ENCODE measurements at places on chromosomes 12 and 14. TPM values are rescaled to one million over a fixed set of nuclear protein-coding genes. Genes with fewer than 3 reads are reported as not detected.
A peak's percentile ranks its signal among the peaks of the same experiment; 100 is the strongest.

DNA sequence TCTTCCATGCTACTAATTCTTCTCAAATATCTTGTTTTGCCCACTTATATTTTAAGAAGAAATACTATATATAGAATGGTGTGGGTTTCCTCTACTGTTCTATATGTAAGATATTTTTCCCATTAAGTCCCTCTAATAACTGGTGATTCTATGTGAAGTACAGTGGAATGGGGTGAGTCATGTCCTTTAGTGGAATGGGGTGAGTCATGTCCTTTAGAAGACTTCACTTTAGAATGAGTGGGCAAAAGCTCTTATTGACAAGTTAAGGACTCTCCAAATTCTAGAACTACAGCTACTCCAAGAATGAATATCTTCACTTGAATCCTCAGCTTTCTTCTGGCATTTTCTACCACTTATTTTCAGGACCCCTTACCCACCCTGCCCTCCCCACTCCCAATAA is 349.9 kb downstream of the ETNK1 start:
- DNase-seq, result no peak
- H3K4me1 ChIP-seq, result no peaks in the 10 kb centered on the region
- H3K27ac ChIP-seq, result no peak overlapping the region
- H3K36me3 ChIP-seq, result no peaks in the 10 kb centered on the region

- H3K36me3 ChIP-seq, result no peaks in the 10 kb centered on the region
- H3K4me1 ChIP-seq, result peaks cover 15% of the 10 kb centered on the region
- no peak overlapping the region for H3K4me3 ChIP-seq
- no peak overlapping the region for H3K27ac ChIP-seq
- DNase-seq, result no peak
These were observed 22.5 kb upstream of the HIF1A start for GRCh38 chr14:61672796-61673195.

- DNase-seq, result no peak
- no peaks in the 10 kb centered on the region for H3K27me3 ChIP-seq
- no peaks in the 10 kb centered on the region for H3K36me3 ChIP-seq
- H3K27ac ChIP-seq, result no peak overlapping the region
- no peak overlapping the region for H3K4me3 ChIP-seq
- H3K4me1 ChIP-seq, result no peaks in the 10 kb centered on the region
These were observed 136.3 kb downstream of the HELB start for GRCh38 chr12:66438601-66439000.

Gene RNASE2
- not detected for total RNA-seq

Gene IAPP
- total RNA-seq, result not detected

GRCh38 chr14:88322504-88323085 is 474 bp downstream of the KCNK10 start:
- no peak for DNase-seq
- peaks cover 8% of the 10 kb centered on the region for H3K4me1 ChIP-seq
- peak overlapping the region; percentile 5 for H3K4me3 ChIP-seq
- H3K27ac ChIP-seq, result no peak overlapping the region
- peaks cover 44% of the 10 kb centered on the region for H3K27me3 ChIP-seq

- H3K4me1 ChIP-seq, result no peaks in the 10 kb centered on the region
- no peak for DNase-seq
- H3K36me3 ChIP-seq, result no peaks in the 10 kb centered on the region
- H3K27me3 ChIP-seq, result peaks cover 8% of the 10 kb centered on the region
- no peak overlapping the region for H3K27ac ChIP-seq
These were observed 69.8 kb downstream of the RERG start for GRCh38 chr12:15151161-15152091.

DNA sequence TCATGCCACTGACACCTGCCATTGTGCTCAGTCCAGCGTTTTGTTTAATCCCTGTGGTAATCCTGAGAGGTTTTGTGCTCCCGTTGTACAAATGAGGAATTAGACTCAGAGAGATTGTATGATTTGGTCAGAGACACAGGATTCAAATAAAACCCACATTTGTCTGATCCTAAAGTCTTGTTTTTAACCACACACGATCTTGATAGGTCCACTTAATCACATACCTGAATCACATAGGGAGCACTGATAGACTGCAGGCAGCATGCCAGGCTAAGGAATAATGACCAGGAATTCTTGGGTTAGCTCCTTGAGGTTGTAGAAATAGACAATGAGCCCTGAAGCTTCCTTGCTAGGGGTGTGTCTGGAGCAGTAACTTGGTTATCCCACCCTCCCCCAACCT is 202.6 kb upstream of the RGS6 start:
- no peaks in the 10 kb centered on the region for H3K27me3 ChIP-seq
- peaks cover 33% of the 10 kb centered on the region for H3K36me3 ChIP-seq
- no peak for DNase-seq
- H3K4me3 ChIP-seq, result no peak overlapping the region
- H3K4me1 ChIP-seq, result peaks cover 3% of the 10 kb centered on the region

Gene DEPDC4
- total RNA-seq, result 3.5 TPM

Gene ACRBP
- 0.63 TPM for total RNA-seq

Gene WNT5B
- total RNA-seq, result not detected

Gene TAC3
- not detected for total RNA-seq

DNA sequence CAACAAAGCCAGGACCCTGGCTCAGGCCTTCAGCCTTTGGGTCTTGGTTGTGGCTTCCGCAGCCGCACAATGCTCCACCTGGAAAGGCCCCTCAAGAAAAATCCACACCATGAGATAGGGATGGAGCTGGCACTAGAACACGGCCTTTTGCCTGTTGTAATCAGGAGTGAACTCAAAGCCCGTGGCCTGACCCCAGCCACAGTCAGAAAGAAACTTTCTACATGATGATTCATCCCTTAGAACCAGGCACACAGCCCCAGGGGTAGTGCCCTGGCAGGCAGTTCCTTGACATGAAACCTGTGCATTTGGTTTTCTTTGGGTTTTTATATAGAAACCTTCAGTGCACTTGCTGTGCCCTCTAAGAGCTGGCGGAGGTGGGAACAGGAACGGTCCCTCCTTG is 5.1 kb downstream of the CLMN start:
- peaks cover 18% of the 10 kb centered on the region for H3K4me1 ChIP-seq
- H3K36me3 ChIP-seq, result no peaks in the 10 kb centered on the region
- H3K4me3 ChIP-seq, result no peak overlapping the region

- no peak overlapping the region for H3K4me3 ChIP-seq
- no peak overlapping the region for H3K27ac ChIP-seq
- no peaks in the 10 kb centered on the region for H3K27me3 ChIP-seq
- H3K4me1 ChIP-seq, result peaks cover 15% of the 10 kb centered on the region
- DNase-seq, result no peak
These were observed 141.9 kb downstream of the ANO6 start for GRCh38 chr12:45357539-45358417.

DNA sequence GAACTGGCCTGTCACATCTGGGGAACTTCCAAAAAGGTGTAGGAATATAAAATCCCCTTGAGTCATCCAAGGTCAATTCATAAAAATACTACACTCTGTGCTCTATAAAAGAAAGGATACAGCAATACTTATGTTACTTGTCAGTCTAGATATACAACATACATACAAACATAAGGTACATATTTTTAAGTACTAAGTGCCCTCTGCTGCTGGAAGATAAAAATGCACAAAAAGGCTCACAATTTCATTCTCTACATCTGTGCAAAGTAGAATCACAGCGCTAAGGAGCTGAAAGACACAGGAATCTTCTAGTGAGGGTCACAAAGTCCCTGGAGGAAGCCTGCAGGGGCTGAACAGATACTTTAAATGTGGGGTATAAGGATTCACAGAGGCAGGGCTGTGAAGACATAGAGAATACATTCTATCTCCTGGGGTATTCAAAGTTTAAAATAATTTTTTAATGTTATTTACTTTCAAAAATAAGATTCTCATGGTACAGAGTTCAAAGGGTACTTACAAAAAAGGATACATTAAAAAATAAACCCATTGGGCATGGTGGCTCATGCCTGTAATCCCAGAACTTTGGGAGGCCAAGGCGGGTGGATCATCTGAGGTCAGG is 10.2 kb upstream of the GOLGA5 start:
- H3K27ac ChIP-seq, result no peak overlapping the region
- DNase-seq, result no peak
- no peaks in the 10 kb centered on the region for H3K36me3 ChIP-seq

- peaks cover 53% of the 10 kb centered on the region for H3K36me3 ChIP-seq
- peak overlapping the region; percentile 100 for H3K27ac ChIP-seq
- H3K27me3 ChIP-seq, result no peaks in the 10 kb centered on the region
- DNase-seq, result no peak
These were observed 1.1 kb upstream of the RPL41 start for GRCh38 chr12:56115329-56115728.

DNA sequence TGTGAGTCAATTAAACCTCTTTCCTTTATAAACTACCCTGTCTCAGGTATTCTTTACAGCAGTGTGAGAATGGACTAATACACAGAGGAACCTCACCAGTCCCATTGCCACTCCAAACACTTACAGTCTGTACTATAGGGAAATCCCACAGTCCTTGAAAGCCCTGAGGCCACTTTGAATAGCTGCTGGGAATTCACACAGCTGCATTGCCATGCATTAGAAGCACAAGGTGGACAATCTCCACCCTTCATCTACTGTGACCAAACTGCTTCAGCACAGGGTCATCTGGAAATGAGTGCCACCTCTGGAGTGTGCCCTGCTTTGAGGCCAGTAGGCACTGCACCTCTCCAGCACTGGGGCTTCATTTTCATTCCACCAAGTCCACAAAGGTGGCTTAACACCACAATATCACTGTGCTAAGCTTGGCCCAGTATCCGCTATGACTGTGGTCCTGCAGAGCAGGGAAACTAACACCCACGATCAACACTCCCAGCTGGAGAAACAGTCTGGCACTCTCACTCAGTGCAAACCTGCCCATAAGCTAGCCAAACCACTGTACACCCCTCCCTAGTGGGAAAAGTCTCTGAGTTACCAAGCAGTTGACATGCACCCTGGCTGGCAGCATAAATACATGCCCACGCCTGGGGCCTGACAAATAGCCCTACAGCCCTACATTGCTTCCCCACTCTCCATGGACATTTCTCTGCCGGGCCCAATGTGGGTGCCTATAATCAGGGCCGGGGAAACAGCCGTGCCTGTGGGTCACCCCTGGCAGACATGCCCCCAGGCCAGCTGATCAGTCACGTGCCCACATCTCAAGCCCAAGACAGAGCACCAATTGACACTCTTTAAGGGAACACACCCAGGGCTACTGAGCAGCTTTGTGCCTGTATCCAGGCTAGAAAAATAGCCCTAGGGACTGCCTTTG is 294.3 kb upstream of the MGAT4C start:
- no peaks in the 10 kb centered on the region for H3K4me1 ChIP-seq
- no peak for DNase-seq
- no peak overlapping the region for H3K27ac ChIP-seq
- no peaks in the 10 kb centered on the region for H3K36me3 ChIP-seq

DNA sequence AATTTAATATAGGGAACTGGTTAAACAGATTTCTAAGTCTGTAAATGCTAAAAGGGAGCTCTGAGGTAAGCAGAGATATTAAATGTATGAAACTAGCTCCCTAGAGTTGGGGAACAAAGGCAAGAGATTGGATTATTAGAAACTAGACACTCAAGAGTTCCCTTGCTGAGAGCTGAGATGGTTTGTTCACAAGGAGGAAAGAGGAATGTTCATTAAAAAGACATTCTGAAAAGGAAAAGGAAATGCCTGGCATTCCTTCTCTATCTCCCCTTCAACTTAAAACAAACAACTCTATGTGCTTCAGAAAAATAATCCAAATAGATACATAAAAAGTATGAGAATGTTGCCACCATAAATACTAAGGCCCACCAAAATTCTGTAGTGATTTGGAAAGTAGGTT is 73.7 kb downstream of the GALNT4 start:
- no peak for DNase-seq
- no peak overlapping the region for H3K4me3 ChIP-seq
- no peak overlapping the region for H3K27ac ChIP-seq
- peaks cover 5% of the 10 kb centered on the region for H3K4me1 ChIP-seq
- H3K27me3 ChIP-seq, result no peaks in the 10 kb centered on the region

Gene PGF
- not detected for total RNA-seq

Gene BHLHE41
- not detected for total RNA-seq

GRCh38 chr14:94050231-94050880 is 24.2 kb downstream of the OTUB2 start:
- DNase-seq, result peak; percentile 4
- H3K27ac ChIP-seq, result peak overlapping the region; percentile 43
- peaks cover 58% of the 10 kb centered on the region for H3K36me3 ChIP-seq
- peaks cover 17% of the 10 kb centered on the region for H3K4me1 ChIP-seq
- no peaks in the 10 kb centered on the region for H3K27me3 ChIP-seq

DNA sequence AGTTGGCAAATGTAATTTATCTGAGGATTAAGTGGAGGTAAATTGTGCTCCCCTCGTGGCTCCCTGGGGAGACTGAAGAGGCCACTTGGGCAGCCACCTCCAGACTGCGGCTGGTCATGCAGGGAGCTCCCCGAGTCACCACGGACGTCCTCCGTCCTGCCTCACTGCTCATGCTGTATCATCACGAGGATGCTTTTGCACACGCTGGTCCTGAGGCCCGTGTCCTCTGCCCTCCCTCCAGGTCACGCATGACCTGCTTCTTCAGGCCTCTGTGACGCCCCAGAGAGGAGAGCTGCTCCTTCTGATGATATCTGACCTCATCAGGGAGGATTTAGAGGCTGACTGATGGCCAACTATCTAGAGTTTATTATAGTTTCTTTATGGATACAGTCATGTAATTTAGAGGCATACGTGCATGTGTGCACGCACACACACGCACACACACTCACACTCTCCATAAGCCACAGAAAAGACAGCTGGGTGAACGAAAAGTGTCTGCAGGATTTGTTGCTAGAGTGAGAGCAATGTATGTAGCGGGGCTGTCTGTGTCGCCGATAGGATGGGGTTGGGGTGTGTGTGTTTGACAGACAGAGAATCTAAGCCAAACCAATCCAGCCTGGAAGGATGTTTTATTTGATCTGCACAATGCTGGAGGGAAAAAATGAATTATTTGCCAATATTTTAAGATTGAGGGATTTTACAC is 160.0 kb downstream of the ADGRD1 start:
- peaks cover 15% of the 10 kb centered on the region for H3K27me3 ChIP-seq
- no peak overlapping the region for H3K27ac ChIP-seq
- H3K36me3 ChIP-seq, result no peaks in the 10 kb centered on the region
- no peak overlapping the region for H3K4me3 ChIP-seq
- DNase-seq, result no peak

- DNase-seq, result peak; percentile 90
- H3K4me3 ChIP-seq, result peak overlapping the region; percentile 0
- no peaks in the 10 kb centered on the region for H3K27me3 ChIP-seq
- H3K36me3 ChIP-seq, result peaks cover 18% of the 10 kb centered on the region
- peaks cover 59% of the 10 kb centered on the region for H3K4me1 ChIP-seq
- peak overlapping the region; percentile 87 for H3K27ac ChIP-seq
These were observed 71.2 kb downstream of the VCPKMT start for GRCh38 chr14:50045039-50045711.

- H3K4me3 ChIP-seq, result no peak overlapping the region
- peaks cover 4% of the 10 kb centered on the region for H3K27me3 ChIP-seq
- H3K4me1 ChIP-seq, result no peaks in the 10 kb centered on the region
- DNase-seq, result no peak
These were observed 763.9 kb downstream of the NRXN3 start for GRCh38 chr14:78933948-78934524.

Gene MYF5
- not detected for total RNA-seq

Gene SLCO1A2
- total RNA-seq, result not detected

DNA sequence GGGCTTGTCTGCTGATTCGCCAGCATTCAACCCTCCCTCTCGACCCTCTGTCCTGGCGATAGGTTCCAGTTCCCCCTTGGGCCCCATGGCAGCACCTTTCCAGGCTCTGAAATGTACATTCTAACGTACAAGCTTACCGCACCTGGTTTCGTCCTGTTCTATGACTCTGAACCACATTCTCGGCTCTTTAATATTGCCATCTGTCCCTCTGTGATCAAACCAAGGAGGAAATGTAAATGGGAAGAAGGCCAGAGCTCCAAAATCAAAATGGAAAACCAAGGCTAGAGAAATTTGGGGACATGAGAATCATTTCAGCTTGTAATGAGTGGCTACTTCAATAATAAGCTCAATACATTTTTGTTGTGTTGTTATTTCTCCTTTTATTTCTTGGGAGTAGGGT is 117.2 kb downstream of the TTC7B start:
- H3K4me1 ChIP-seq, result no peaks in the 10 kb centered on the region
- H3K27ac ChIP-seq, result no peak overlapping the region
- no peak overlapping the region for H3K4me3 ChIP-seq

Gene PCNX1
- 39.2 TPM for total RNA-seq

Gene SOAT2
- 1.5 TPM for total RNA-seq

Data from activated CD4-positive, alpha-beta memory T cell treated with anti-CD3 and anti-CD28 coated beads for 36 hours (primary cell).